ENCODE measurements at places on chromosomes 3 and 15.

- DNase-seq = no peak
Observed at GRCh38 chr3:33139996-33140395, 26.2 kb downstream of the CRTAP start.

DNA sequence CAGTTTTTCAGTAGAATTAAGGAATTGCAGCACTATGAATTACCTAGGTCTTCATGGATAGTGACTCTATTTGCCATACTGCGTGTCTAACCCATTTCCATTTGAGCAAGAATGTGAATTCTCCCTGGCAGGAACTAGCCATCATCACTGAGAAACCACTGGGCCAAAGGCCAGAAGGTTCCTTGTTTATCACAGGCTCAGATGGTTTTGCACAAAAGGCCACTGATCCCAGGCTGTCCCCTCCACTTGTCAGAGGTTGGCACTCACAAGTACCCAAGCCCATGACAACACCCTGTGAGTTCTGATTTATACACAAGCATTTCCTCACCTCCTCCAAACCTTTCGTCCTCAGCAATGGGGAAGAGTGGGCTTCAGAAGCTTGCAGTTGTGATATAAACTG, 131.8 kb downstream of the FOXB1 start:
- no peak for DNase-seq

DNA sequence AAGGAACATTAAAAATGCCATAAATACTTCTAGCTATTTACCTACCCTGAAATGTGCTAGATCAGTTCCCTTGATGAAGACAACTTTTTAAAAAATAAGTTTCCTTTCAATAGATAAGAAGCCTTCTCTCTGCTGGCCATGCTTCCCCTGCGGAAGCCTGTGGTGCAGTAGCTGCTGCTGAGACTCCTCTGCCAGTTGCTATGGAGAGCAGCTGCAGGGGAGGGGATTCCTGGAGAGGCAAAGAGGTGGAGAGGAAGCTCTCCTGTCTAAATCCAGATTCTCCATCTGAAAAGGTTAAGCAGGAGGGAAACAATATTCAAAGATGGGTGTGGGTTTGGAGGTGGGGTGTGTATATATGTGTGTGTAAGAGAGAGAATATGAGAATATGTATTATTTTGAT, 69.8 kb upstream of the BFSP2 start:
- no peak for DNase-seq

DNA sequence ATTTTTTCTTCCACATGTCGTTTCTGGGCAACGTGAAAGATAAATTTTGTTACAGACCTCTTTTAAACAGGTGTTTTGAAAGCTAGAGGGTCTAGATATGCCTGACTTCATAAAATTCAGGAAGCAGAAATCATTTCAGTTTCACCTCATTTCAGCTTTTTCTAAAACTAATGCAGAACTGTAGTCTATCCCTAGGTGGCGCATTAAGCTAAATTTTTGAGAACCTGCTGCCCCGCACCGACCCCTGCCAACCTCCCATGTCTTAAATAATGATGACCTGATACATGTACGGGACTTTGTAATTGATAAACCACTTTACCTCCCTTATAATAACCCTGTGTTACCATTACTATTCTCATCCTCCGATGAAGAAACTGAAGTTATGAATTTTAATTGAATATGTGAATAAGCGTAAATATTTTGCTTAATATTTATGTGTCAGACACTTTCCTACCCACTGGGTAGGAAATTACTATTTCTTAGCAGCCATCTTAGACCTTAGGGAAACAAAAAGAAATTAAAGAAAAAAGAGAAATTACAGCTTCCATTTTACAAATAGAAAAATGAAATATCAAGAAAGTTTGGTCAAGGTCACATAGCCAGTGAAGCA, 78.7 kb upstream of the GCNT3 start:
- DNase-seq = no peak

GRCh38 chr15:20642054-20642767, 100.6 kb upstream of the GOLGA6L6 start:
- no peak for DNase-seq
